Mucosa of gallbladder (tissue), 1 donor: ENCODE measurements at places on chromosomes 5 and 9.

- no peak for DNase-seq
These were observed 412.9 kb downstream of the ZSWIM6 start for GRCh38 chr5:61744690-61745619.

DNA sequence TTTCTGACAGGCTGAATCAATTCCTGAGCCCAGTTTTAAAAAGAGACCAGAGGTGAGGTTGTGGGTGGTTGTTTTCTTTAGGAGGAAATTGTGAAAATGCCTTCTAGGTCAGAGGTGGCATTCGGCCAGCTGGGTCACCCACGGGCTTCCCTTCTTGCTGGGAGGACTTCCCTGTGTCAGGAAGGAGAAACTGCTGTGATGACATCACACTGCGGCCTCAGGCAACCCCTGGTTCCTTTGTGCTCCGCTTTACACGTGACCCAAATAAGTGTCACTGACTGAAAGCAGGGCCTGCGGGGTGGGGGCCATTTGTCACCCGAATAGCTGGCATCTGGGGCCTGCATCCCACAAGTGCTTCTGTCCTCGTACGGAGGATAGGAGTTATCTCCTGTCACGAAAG lies 39.7 kb downstream of the FABP6 start:
- DNase-seq: peak; percentile 75

- no peak for DNase-seq
These were observed 121.0 kb upstream of the RETREG1 start for GRCh38 chr5:16737620-16738364.

- DNase-seq: no peak
These were observed 1156.8 kb upstream of the SEMA6A start for GRCh38 chr5:117731446-117731845.

GRCh38 chr5:169296419-169297143 lies 4.4 kb downstream of the SLIT3 start:
- no peak for DNase-seq

- no peak for DNase-seq
These were observed 1173.2 kb downstream of the TAF11L14 start for GRCh38 chr5:18807256-18808149.

- peak; percentile 40 for DNase-seq
These were observed 162.4 kb downstream of the CHSY3 start for GRCh38 chr5:130066644-130067043.

- peak; percentile 94 for DNase-seq
These were observed at the start of the genes HDAC3 and RELL2 for GRCh38 chr5:141636413-141637122. Gene HDAC3, minus strand, starts transcription at chr5:141636849. Its CDS starts 59 bp downstream, at chr5:141636790. Gene RELL2, plus strand, starts transcription at chr5:141636997. Its CDS starts 1,229 bp downstream, at chr5:141638226.

DNA sequence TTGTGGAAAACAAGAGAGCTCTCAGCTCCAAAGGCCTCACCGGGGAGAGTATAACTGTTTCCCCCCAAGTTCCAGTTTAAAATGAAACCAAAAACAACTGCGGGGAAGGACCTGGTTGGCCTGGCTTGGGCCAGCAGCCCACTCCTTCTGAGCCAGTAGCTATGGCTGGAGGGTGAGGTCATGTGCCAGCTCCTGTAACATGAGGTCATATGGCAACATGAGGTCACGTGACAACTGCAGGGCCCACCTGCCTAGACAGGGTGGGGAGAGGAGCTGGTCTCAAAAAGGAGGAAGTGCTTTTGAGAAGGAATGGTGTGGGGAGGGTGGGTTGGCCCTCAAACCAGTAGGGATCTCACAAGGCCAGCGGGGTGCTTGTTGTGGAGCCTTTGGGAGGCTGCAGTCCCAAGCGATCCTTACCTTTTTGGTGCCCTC lies 29.3 kb upstream of the CRB2 start:
- DNase-seq: no peak

- no peak for DNase-seq
These were observed 27.3 kb downstream of the RXRA start for GRCh38 chr9:134353539-134353938.

DNA sequence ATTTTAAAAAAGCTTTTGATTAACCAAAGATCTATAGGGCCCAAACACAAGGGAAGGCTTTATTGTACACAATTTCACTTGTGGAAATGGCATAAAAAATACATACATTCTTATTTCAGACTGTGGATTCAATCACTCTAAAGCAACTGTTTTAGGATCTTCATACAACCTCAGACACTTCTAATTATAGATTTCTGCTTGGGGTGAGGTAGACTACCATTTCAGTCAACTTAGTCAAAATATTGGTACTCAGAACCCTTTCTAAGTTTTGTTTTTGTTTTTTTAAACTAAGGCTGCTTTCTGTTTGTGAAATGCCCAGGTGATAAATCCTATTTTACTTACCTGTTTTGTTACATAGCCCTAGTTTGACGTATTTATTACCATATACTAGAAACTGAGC lies 284.5 kb upstream of the RASA1 start:
- DNase-seq: no peak

DNA sequence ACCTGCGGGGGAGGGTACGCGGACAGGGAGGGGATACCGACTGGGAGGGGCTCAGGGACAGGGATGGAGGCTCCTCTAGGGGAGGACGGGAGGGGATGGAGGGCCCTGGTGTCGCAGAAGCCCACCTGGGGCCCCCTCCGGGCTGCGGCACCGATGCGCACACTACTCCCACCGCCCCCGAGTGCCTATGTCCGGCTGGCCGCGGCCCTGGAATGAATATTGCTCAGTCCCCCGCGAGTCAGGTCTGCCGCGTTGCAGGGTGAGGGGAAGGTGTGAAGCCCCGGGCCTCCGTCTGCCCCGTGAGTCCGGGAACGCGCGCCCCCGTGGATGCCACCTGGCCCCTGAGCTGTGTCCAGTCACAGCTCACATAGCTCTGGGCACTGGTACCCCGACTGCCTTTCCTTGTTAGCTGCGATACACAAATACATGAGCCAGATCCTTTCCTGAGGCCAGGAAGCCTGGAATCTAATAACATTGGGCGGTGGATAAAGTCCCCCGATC lies 44.5 kb upstream of the PRSS3 start:
- no peak for DNase-seq

DNA sequence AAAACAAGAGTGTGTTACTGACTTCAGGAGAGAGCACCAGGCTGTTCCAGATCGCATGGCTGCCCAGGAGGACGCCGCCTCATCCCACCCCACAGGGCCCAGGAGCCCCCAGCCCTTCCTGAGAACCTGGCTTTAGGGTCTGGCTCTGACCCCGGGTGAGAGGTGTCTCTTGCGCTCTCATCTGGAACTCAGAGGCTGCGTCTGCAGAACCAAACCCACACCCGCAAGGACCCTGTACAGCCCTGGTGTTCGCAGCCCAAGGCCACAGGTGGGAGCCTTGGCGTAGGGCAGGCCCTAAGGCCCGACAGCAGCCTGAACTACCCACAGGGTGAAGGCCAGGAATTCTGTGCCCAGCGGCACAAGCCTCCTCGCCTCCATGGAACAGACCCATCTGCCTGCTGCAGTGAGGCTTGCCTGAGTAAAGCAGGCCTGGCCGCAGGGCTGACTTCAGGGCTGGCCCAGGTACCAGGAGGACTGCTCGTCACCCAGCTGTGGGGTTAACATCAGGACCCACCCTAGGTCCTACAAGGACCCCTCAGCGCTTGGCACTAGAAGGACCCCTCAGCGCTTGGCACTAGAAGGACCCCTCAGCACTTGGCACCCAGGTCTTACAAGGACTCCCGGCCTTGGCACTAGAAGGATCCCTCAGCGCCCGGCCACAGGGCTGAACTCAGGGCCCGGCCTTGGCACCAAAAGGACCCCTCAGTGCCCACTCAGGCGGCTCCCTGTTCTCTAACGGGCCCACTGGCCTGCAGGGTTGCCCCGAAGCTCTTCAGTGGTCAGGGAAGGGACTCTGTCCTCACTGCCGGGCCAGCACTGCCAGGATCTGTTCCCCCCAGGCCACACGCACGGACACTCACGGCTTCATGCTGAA lies 48.2 kb downstream of the NKD2 start:
- DNase-seq: no peak

- DNase-seq: no peak
These were observed 156.2 kb downstream of the NR3C1 start for GRCh38 chr5:143247134-143247815.

DNA sequence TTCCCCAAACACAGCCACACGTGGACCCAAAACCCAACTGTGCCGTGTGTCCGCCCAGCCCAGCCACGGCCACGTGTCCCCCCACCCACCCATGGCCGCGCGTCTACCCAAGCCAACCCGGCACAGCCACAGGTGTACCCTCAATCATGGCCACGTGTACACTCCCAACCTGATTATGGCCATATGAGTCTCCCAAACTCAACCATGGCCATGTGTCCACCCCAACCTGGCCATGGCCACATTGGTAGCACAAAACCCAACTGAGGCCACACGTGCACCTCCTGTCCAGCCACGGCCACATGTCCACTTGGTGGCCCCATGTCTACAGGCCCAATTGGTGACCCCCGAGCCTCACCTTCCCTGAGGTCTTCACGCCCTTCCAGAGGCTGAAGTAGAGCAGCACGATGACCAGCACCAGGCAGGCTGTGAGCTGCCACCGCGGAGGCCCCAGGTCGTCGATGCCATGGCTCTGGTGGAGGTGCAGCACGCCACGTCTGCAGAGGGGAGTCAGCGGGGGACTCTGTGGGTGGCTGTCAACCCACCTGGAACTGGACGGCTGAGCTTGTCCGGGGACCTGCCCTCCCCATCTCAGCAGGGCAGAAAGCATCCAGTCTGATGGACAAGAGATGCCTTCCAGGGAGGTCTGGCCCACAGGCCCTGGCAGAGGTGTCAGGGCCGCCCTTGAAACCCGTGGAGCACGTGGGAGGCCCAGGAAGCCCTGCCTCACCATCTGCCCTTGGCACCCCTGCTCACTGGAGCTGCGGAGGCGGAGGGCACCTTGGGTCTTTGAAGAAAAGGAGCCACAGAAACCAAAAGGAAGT lies 23.5 kb downstream of the SLC6A3 start:
- no peak for DNase-seq

DNA sequence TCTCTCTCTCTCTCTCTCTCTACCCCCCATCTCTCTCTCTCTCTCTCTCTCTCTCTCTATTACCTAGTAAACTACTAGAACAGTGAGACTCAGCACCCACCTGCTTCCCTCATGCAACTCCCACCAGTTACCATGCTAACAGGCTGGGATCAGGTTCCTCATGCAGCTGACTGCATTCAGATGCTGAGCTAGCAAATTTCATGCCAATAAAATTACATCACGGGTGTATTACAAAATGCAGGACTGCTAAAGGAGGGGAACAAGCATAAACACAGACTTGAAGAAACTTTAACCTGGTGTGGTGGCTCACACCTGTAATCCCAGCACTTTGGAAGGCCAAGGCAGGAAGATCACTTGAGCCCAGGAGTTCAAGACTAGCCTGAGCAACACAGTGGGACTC lies 76.0 kb downstream of the CEMIP2 start:
- peak; percentile 28 for DNase-seq

DNA sequence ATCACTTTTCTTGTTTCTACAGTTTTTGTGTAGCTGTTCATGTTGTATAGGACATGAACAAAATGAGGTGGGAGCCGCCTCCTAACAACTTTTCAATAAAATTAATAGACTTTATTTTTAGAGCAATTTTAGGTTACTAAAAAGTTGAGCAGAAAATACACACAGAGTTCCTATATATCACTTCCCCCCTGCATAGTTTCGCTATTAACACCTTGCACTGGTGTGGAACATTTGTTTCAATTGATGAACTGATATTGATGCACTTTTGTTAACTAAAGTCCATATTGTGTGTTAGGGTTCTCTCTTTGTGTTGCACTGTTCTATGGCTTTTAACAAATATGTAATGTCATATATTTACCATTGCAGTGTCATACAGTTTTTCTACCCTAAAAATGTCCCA lies 47.8 kb upstream of the KCNN2 start:
- DNase-seq: no peak

- DNase-seq: no peak
These were observed 29.6 kb upstream of the PITX1 start for GRCh38 chr5:135063511-135064234.

DNA sequence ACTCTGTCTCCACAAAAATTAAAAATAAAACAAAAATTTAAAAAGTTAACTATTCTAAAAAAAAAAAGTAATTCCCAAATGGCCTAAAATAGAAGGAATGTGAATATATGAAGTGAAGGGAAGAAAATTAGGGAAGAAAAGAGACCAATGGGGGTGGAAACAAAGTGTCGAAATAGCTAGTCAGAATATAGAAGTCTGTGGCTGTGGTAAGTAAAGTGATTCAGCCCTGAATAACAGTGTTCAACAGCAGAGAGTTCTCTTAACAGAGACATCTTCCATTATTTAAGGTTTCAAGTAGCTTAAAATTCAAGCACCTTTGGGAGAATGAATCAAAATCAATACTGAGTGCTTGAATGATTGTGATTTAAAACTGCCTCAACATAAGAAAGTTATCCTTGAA lies 51.7 kb downstream of the LPAR1 start:
- DNase-seq: no peak

- no peak for DNase-seq
These were observed 177.3 kb downstream of the FGF1 start for GRCh38 chr5:142508591-142508990.

DNA sequence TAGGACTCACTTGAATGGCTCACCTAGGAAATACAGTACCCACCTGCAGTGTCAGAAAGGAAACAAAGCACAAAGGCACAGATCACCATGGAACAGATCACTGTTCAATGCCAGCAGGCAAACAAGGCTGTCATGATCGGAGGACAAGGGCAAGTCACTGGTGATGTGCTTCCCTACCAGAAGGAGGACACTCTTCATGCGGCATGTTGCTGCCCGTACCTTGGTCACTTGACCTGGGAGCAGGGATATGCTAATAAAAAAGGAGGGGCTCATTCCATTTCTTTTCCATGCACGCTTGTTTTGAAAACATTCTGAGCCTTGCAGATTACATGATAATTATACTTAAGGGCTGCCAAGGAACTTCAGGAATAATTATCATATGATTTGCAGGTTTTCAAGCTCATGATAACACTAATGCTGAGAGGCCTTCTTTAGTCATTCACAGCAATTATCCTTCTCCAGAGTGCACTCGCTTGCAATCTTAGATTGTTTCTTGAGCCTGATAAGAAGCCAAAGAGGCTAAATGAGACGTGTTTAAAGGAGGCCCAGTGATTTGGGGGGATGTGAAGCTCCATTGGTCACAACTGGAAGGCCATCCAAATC lies 36.1 kb upstream of the STARD4 start:
- DNase-seq: no peak

- DNase-seq: no peak
These were observed 2.3 kb downstream of the DENND4C start for GRCh38 chr9:19232823-19233194.

DNA sequence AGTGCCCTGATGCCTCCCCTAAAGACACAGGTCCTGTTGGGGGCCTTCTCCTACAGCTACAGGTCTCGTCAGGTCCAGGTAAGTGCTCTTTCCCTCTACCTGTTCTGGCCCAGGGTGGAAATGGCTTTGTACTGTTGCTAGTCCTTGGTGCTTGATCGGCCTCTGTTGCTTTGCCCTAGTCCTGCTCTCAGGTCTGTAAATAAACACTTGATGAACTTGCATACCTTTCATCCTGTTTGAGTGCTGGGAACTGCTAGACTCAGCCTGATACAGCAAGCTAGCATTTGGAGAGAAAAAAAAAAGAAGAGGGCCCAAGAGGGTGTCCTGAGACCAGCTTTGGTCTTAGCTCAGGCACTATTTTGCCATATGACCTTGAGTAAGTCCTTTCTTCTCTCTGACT lies 21.8 kb upstream of the ZNF618 start:
- no peak for DNase-seq

DNA sequence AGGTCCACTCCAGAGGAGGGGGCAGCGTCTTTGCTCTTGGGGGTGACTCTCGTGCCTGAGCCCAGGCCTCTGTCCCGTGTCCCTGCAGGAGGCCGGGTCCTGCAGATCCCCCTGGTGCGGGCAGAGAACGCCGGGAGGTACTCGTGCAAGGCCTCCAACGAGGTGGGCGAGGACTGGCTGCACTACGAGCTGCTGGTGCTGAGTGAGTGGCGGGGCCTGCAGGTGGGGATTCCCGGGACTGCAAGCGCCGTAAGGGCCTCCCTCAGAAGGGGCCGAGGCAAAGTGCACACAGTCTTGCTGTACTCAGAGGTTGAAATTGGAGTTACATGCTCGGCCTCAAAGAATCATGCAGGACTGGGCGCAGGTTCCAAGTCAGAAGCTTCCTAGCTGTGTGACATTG lies 62.7 kb upstream of the ASS1 start:
- no peak for DNase-seq
